ENCODE measurements at places on chromosomes 5 and 9. TPM values are rescaled to one million over a fixed set of nuclear protein-coding genes. Genes with fewer than 3 reads are reported as not detected.

- no peak for DNase-seq
These were observed 41.9 kb upstream of the TNFAIP8 start for GRCh38 chr5:119313658-119314605.

GRCh38 chr9:90044710-90045151, 439.9 kb downstream of the GADD45G start:
- no peak for DNase-seq

DNA sequence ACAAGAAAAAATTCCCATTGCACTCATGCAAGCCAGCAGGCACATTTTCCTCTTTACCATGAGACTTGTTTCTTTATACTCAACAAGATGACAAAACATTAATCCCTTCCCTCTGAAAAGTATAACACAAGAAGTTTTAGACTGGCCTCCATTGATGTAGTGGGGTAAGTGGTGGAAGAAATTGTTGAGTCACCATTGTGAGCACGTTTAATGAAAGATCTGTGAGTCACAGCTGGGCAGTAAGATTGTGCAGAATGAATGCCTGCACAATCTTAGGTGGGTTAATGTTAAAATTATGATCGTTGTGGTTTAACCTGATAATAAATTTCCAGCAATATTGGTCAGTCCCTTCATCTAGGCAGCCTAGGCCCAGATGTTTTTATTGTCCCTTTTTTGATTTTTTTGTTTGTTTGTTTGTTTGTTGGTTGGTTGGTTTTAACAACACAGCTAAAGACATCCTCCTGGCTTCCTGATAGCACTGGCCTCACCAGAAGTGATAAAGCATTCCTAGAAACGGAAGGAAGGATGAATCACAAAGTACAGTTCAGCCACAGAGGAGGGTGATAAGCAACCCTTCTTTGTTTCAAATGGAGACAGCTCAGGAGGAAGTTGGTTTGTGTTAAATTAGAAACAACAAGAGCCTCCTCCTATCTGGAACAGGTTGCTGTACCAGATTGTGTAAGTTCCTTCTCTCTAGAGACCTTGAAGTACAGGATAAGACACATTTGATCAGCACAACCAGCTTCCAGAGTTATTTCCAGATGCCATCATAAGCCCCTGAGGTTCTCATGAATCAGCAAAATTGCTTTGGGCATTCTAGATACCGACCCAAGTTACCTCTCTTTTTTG, 40.3 kb downstream of the SLC24A2 start:
- no peak for DNase-seq

GRCh38 chr9:118928722-118929121, 440.5 kb downstream of the BRINP1 start:
- no peak for DNase-seq

DNA sequence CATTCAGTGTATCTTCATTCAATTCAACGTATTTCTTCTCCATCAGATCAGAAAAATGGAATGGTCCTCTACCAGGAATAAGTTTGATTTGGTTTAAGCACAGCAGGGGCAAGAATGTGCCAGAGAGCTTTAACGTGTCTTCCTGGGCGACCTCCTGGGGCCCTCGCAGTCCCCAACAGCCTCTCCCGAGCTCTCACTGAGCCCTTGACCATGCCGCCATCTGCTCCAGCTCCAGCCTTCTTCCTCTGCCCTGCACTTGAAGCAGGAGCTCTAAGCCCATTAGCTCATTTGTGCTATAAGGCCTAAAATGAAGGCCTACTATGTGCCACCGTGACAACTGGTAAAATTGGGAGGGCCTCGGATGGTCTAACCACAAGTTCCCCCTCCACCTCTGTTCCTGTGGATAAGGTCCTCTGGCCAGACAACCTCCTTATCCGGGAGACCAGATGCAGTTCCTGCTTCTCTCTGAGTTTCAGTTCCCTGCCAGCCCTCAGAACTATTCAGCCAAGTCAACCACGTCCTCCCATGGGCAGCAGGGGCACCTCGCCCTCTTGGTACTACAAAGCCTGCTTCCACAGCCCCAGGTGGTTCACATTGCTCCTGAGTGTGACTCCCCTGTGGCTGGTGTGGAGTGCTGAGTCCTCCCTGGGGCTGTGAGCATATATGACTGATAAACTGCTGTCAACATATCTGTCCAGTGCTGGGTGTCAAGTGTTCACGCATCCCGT, 35.8 kb downstream of the C5orf15 start:
- DNase-seq: no peak

SLC34A1 gene
- 0.06 TPM for total RNA-seq

SLC46A2 gene
- 0.14 TPM for total RNA-seq
